ENCODE measurements at places on chromosomes 11 and 22.
A peak's percentile ranks its signal among the peaks of the same experiment; 100 is the strongest.

GRCh38 chr11:8610532-8611116, 16.6 kb upstream of the STK33 start:
- DNase-seq: no peak

- no peak for DNase-seq
These were observed 35.2 kb downstream of the FAT3 start for GRCh38 chr11:92259861-92260260.

GRCh38 chr11:86949995-86950660, 5.1 kb downstream of the FZD4 start:
- DNase-seq: no peak

DNA sequence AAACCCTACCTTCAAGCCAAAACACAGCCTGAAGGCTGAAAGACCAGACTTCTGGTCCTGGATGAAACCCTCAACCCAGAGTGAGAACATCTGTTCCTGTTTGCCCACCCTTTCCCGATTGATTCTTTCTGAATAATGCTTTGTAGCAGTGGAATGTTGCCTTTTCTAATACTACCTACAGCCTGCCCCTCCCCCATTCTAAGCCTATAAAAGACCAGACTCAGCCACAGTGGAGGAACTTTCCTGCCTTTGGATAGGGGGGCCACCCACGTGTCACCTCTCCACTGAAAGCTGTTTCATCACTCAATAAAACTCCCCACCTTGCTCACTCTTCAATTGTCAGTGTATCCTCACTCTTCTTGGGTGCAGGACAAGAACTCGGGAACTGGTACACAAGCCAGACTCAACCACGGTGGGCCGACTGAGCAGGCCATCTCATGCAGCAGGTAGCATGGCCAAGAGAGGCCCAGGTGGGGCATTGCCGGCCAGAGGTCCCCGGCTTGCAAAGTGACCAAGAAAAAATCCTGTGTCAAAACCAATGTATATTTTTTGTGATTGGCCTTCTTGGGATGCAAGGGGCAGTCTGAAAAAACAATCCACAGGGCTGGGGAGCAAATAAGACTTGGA, 6.6 kb upstream of the APOL6 start:
- DNase-seq: no peak

- DNase-seq: no peak
These were observed 37.8 kb downstream of the STIM1 start for GRCh38 chr11:3893311-3893710.

- DNase-seq: no peak
These were observed 1.7 kb downstream of the ANKRD13D start for GRCh38 chr11:67290801-67291200.

- DNase-seq: no peak
These were observed 77.3 kb upstream of the ANO5 start for GRCh38 chr11:22115470-22116029.

DNA sequence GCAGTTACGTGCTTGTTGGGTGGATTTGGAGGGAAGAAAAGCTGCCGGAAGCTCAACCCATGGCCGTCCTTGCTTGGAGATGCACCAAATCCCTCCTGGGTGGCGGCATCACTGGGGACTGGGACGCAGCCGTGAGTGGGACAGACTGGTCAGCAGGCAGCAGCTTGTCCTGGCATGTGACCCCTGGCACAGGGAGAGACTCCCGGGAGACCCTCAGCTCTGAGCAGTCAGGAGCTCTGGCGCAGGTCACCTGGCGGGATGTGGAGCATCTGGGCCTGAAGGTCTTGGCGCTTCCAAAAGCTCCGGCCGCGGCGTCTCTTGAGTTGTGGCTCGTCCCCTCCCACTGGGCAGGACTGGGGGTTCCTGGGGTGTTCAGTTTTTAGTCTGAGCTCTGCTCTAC, 26.3 kb downstream of the PTDSS2 start:
- DNase-seq: no peak

GRCh38 chr11:124935548-124936514, at the start of gene HEPACAM:
Gene HEPACAM (minus strand): TSS chr11:124936047. CDS start chr11:124936006, 41 bp downstream.
- no peak for DNase-seq

- DNase-seq: no peak
These were observed 114.0 kb downstream of the ABTB2 start for GRCh38 chr11:34243600-34244464.

- DNase-seq: no peak
These were observed 320.5 kb downstream of the DDX10 start for GRCh38 chr11:108985236-108985944.

DNA sequence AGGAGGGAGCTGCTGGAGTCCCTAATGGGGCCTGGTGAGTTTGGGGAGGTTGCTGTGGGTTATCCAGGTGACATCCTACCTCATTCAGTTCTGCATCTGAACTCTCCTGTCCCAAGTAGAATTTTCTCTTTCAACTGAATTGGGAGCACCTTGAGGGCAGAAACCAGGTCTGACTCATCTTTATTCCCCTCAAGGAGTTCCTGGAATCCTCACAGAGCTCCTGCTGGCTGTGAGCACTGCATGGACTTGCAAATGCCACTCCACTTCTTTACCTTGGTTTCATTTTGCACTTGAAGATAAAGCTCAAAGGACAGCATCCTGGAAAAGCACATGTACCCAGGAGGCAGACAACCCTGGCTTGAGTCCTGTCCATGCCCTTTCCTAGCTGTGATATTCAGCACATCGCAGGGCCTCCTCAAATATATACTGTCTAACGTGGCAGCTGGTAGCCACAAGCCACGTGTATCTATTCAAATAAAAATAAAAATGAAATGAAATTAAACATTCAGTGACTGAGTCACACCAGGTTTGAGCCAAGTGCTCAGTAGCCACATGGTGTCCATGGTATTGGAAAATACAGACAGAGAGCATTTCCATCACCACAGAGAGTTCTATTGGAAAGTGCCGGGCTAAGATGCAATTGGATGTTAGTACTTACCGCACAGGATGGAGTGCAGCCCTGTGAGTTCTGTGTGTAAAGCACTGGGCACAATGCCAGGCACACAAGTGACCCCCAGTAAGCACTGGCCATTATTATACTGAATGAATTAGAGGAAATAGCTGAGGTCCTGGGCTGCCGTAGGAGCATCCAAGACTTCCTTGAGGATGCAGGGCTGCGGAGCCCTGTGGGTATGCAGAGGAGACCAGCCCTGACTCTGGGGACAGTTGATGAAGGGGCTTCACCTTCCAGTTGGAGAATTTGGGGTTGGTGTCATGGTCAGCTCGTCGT, 149.0 kb downstream of the PKNOX2 start:
- DNase-seq: no peak

DNA sequence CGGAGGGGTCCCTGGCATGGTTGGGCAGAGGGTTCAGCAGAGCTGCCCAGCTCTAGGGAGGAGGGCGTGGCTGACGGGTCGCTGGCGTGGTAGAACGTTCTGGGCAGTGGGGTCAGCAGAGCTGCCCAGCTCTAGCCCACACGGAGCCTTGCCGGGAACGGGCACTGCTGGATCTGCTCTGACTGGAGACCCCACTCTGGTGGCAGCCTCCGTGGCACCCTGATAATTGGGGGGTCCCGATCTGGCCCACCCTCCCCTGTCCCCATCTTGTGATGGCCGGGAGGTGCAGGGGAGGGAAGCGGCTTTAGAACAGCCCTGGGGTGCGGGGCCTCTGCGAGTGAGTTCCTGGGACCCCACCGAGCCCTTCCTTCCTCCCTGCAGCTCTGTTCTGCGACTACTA, 21.9 kb downstream of the MUC5AC start:
- DNase-seq: no peak

DNA sequence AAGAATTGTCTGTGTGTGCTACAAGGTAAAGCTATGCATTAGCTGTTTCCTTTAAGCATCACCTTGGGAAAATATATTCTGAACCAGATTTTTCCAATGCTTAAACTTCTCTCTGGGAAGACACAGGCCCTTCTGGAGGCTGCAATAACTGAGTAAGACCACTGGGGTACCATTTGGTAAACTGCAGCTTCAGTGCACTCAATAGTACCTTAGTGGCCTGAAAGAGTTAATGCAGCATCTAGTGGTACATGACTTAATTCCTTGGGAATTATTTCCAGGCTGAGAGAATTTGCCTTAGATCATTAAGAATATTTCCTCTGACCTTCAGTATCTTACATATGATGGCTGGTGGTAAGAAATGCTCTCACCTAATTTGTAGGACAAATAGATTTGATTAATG, 727.4 kb downstream of the DLG2 start:
- no peak for DNase-seq

GRCh38 chr22:43110927-43111623, 525 bp downstream of the BIK start:
- DNase-seq: no peak

GRCh38 chr22:19291218-19291579, 320 bp downstream of the CLTCL1 start:
- peak; percentile 18 for DNase-seq

- DNase-seq: no peak
These were observed 169.8 kb downstream of the C11orf91 start for GRCh38 chr11:33530815-33531214.

DNA sequence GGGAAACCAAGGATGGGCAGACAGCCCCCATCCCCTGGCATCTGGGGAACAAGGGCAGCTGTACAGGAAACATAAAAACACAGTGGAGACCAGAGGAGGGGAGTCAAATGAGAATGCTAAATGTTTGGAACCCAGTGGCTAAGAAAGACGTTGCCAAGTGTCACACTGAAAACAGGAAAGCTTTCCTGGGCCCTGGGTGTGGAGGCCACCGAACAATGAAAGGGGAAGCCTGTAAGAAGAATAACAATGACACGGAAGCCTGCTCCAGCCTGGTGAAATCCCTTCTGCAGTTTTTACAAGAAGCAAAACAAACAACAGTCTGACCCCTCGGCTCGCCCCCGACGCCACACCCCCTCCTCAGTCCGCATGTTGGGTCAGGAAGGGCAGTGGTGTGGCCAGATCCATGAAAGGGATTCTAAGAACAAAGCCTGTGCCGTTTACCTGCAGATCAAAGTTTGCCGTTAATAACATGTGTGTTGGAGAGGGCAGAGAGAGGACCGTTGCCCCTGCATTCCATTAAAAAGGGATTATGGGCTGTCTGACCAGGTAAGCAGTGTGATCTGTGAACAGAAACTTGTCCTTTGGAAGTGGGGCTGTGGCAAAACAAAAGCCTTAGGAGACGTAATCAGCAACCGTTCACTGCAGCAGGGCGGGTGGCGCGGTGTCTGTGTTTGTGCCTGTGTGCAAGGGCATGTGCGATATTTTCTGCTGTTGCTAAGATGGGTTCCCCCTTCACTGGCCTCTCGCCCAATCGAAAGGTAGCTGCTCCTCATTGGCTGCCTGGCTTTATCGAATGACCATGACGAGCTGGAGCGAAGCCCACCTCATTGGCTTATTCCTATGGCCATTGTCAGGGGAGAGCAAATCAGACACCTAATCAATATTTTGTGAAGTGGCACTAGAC, 113.7 kb upstream of the BLID start:
- DNase-seq: no peak

GRCh38 chr22:44167501-44167900, 13.2 kb upstream of the PARVG start:
- no peak for DNase-seq

DNA sequence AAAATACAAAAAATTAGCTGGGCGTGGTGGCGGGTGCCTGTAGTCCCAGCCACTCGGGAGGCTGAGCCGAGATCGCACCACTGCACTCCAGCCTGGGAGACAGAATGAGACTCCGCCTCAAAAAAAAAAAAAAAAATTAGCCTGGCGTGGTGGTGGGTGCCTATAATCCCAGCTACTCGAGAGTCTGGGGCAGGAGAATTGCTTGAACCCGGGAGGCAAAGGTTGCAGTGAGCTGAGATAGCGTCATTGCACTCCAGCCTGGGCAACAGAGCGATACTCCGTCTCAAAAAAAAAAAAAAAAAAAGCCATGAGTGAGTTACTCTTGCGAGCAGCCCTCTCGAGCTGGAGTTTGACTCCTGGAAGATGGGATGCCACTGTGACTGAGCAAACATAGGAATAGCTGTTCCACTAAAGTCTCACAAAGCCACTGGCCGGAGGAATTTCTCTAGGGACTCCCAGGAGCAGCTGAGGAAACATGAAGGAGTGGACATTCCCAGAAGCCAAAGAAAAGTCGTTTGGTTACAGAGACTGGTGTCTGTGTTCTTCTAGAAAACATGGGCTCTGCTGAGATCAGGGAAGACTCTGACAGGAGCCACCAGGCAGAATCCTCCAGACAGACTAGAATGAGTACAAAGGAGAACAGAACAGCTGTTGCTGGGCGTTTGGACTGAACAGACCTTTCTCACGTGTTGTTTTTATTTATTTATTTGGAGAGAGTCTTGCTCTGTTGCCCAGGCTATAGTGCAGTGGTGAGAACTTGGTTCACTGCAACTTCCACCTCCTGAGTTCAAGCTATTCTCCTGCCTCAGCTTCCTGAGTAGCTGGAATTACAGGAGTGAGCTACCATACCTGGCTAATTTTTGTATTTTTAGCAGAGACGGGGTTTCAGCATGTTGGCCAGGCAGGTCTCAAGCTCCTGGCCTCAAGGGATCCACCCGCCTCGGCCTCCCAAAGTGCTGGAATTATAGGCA, 32.4 kb upstream of the MYH9 start:
- no peak for DNase-seq

- DNase-seq: no peak
These were observed 36.7 kb upstream of the EIF3D start for GRCh38 chr22:36565686-36566085.
